ENCODE measurements at places on chromosomes 5 and 9.

DNA sequence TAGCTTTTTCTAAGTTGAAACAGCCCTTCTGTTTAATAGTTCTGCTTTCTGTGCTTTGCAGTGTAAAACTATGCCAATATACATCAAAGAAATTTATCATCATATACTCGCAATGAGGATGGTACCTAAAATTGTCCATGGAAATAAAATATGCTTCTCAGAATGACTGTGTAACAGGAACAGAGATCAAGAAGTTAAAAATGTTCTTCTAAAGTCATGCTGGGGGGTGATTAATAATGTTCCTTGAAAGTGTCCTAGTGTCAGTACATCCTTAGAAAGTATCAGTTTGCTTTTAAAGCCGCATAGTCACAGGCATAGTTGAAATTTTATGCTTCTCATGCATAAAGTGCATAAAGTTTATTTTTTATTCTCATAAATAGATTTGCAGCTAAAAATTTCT, 4.0 kb upstream of the LRRC70 start:
- no peak for DNase-seq

DNA sequence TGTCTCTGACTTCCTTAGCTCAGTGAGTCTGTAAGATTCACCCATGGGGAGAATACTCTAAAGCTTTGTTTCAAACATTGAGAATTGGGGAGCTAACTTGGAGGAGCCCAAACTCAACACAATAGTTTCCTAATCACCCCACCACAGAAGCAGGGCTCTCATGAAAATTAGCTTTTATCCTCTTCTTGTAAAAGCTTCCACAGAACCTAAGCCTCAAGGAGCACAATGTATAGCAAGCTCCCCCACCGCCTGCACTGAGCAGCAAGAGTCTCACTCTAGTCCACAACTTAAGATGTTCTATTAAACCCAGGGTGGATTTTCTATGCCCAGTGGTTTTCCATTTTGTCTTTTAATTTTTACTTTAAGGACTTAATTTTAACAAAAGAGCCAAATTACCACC, 48.9 kb upstream of the GRHPR start:
- DNase-seq: no peak

- no peak for DNase-seq
These were observed 13.9 kb downstream of the TTC39B start for GRCh38 chr9:15293084-15293483.

DNA sequence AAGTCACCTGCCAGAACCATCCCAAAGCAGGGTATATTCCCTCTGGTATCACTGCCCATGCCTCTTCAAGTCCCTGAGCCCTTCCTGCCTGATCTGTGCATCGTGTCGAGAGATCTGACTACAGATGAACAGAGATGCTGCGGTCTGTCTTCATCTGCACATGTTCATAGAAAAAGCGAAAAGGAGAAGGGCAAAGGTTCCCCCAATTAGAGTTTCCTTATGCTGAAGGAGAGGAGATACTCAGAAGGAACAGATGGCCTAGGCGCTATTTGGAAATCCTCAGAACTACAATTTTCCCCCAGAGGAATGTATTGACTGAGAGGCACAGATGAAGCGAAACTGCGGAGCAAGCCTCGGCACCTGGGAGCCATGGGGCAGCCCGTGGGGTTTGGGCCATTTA, 170.9 kb downstream of the SEC61B start:
- no peak for DNase-seq

DNA sequence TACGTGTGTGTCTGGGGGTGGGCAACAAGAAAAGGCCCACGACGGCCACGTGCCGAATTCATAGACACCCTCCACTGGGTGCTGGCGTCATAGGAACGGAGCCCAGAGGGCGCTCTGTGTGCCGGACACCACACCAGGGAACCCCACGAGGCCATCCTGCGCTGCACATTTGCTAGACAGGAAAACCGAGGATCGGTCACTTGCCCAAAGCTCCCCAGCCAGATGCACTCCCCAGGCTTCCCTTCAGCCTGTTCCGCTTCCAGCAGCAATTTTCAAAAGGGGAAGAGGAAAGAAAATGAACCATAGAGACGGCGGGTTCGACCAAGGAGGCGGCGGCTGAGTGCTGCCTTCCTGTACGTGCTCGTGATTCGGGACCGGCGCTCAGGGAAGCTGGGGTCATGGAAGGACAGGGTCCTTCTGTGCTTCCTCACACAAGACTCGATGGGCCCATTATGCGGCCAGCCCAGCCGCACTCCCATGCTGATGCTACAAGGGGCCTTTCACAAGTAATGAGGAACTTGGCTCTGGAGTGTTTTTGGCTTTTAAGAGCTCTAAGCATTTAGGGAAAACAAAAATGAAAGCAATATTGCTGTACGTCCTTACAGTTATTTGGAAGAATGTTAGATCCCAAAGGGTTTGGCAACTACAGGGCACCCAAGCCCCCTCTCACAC, 124.6 kb upstream of the SARDH start:
- DNase-seq: no peak

DNA sequence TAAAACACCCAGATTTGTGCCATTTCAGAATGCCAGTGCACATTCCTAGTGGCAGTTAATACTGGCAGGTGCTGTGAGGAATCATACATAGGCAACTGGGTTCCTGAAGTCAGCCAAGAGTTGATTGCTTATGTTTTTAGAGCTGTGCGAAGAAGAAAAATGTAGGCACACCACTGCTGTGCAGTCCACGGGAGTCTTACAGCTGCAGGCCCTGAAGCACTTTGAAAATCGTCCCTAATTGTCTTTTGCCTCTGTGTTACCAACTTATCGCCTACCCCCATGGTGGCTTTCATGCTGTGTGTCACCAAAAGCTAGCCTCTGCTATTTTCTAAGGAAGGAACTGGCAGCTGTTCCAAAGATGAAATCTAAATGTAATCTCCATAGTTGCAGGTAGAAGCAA, 263.9 kb downstream of the ARRDC3 start:
- DNase-seq: no peak

- DNase-seq: peak; percentile 45
These were observed 164.3 kb downstream of the DOCK2 start for GRCh38 chr5:169801324-169801777.

DNA sequence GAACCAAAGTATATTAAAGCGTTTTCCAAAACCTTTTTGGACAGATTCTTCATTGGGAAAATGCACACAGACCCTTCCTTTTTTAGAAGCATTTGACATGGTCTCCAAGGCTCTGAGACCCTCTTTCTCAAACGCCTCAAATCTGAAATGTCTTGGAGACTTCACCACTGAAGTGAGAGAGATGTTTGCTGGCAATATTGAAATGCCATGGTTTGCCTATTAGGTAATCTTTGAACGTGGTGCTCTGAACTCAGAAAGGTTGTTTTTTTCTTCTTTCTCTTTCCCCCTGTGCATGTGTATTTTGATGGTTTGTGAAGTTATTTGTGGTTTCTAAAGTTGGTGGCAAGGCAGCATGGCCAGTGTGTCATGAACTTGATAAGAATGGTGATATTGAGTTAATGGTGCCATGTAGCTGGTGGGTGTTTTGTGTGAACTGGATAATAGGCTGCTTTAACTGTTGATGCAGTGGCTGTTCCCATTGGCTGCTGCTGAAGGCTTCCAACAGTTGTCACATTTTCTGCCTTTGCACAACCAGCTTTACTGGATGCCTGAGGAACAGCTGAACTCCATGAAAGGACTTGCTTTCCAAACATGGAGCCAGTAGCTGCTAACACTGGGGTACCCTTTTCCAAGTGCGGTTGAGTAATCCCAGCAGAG, 1.7 kb downstream of the PALM2AKAP2 start:
- DNase-seq: peak; percentile 21

DNA sequence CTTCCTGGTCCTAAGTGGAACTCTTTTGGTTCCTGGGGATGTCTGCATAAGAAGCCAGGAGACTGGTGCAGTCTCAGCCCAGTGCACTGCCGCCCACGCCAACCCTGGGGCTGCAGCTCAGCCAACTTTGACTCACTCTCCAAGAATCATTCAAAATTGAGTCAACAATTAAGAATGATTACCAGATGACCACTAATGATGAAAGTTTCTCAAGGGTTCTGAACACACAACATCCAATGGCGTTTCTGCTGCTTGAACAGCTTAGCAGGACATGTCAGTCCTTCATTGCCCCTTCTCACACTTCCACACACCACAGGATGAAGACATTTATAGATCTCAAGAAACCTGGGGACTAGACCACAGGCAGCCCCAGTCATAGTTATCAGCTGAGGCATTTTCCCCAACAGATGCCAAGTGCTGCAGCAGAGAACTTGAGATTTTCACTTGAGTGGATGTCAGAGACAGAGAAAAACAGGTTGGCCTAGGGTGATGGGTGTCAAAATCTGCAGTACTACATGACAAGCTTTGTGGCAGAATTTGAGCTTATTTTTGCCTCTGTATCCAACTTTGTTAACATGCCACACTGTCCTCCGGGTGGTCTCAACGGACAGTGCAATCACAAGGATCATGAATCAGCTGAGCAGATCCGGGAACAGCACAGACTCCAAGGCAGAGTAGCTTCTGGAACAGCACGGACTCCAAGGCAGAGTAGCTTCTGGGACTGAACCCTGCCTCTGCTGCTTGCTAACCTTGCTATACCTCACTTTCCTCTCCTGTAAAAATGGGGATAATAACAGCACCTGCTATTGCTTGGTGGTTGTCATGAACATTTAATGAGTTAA, 356.1 kb downstream of the SPOCK1 start:
- peak; percentile 92 for DNase-seq

DNA sequence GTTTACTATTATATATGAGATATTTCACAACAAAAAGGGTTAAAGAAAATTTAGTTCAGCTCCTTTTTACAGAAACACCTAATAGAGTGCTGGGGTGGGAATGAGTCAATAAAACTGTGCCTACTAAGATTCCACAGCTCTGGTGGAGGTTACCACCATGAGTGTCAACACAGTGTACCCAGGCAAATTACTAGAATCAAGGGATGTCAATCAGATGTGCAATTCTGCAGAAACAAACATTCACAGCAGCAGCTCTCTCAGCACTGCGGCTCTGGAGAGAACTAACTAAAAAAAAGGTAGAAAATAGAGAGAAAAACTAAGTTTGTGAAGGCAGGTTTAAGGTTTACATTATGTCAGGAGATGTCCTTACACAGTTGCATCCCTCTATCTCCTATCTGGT, 1313.0 kb downstream of the MAT2B start:
- no peak for DNase-seq

DNA sequence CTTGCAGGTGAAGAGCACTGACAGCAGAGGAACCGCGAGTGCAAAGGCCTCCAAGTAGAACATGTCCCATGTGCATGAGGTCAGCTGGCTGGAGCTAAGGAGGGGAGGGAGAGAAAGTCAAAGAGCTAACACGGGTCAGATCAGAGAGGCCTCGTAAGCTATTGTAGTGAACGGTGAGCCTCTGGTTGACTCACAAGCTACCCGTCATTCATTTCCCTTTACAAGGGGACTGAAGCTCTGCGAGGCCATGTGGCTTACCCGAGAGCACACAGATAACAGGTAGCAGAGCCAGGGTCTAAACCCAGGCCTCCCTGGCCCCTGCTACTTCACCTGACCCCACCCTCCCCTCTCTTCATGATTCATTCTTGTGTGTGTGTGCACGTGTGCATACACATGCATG, 152.7 kb upstream of the ADRA1B start:
- DNase-seq: no peak

DNA sequence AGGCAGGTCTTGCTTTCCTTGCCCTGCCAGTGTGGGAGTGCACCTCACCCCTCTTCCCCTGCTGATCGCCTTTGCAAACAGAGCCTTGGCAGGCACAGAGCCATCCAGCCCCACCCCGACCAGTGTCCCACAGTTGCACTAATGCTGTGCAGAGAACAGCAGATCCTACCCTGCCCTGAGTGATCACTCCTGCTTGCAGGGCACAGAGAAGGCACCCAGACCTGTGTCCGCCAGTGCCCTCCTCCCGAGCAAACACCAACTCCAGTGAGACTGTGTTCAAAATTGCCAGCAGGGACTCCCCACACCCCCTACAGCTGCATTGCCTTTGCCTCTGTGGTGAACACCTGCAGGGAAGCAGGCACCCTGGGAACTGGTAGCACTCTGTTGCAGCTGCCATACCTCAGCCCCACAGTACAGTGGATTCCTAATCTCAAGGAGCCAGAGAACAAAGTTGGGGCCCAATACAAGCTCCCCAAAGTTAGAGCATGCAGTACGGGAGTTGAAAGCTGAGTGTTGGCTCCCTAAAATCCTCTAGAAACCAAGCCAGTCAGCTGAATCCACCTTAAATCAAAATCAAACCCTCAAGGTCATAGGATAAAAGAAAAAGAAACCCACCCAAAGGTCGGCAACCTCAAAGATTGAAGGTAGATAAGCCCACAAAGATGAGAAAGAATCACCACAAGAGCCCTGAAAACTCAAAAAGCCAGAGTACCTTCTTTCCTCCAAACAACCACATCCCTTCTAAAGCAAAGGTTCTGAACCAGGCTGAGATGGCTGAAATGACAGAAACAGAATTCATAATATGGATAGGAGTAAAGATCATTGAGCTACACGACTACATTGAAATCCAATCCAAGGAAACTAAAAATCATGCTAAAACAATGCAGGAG, 92.9 kb upstream of the PIK3R1 start:
- no peak for DNase-seq

GRCh38 chr5:170945275-170945674, 83.5 kb downstream of the RANBP17 start:
- no peak for DNase-seq

DNA sequence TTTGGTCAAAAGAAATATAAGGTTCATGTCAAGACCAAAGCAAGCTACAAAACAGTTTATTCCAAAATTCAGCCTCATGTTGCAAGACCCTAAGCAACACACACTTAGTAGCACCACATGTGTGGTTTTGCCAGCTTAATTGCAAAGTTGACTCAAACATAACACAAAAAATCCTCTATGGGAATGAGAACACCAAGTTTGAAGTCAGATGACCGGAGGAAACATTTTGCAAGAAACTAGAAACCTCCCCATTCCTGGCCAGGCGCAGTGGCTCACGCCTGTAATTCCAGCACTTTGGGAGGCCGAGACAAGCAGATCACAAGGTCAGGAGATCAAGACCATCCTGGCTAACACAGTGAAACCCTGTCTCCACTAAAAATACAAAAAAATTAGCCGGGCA, 261.8 kb downstream of the EBF1 start:
- no peak for DNase-seq

DNA sequence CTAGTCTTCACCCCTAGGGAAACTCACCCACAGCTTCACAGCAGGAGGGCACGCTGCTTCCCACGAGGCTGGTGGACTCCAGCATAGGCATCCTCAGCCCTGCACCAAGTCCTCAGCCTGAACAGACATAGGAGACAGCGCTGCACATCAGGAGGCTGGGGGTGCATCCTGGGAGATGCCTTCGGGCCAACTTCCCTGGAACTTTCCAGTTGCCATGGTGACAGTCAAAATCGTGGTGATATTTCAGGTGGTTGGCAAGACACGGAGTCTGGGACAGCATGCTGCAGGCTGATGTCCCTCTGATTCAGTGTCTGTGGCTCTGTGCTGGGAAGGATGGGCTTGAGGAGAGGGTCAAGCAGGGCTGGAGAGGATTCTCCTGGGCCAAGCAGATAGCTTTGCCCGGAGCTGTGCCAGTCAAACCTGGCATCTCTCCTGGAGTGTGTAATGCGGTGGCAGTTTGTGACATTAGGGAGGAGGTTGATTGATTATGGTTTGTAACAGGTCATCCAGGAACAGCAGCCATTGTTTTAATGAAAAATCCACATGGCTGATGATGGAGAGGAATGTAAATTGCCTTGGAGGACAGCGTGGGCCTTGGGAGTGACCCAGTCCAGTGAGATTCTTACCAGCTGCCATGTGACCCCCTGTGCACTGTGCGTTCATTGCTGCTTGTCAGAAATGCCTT, 35.6 kb upstream of the SEMA4D start:
- DNase-seq: no peak
